ENCODE measurements at places on chromosomes 3 and 15. TPM values are rescaled to one million over a fixed set of nuclear protein-coding genes. Genes with fewer than 3 reads are reported as not detected.

ALS2CL gene
- 21.0 TPM for total RNA-seq

DNA sequence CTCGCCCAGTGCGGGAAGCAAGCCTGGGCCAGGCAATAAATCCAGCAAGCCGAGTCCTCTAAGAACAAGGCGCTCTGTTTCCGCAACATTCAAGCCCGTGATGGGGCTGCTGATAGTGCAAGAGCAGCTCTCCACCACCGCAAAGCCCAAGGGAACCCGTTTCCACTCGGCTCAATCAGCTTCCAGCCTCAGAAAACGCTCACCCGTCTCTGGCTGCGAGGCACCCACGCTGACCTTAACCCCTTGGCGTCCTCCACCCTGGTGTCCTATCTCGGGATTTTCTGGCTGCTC is 17.8 kb downstream of the SPATA12 start:
- DNase-seq: peak; percentile 76

DNA sequence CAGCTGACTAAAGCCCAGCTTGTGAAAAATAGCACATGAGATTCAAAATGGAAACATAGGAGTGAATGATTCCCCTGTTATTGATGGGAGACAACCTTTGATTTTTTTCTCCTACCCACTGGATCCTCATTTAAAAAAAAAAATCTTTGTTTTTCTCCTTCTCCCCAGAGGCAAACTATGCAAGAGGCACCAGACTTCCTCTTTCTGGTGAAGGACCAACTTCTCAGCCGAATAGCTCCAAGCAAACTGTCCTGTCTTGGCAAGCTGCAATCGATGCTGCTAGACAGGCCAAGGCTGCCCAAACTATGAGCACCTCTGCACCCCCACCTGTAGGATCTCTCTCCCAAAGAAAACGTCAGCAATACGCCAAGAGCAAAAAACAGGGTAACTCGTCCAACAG is 2.6 kb downstream of the CACNA1D start:
- no peak for DNase-seq

DNA sequence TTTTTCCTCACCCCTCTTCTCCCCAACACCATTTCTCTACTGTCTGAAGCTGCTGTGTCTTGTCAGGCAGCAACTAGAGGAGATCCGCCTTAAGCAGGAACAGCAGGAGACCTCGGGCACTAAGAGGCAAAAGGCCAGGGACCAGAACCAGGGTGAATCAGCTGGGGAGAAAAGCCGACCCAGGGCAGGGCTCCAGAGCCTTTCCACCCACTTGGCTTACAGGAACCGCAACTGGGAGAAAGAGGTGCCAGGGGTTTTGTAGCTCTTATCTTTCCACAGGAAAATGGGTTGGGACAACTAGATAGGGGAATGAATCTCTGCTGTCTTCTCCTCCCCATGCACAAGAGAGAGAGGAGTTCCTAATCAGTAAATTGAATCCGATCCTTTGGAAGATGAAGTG is 3.0 kb upstream of the NGRN start:
- no peak for DNase-seq

DNA sequence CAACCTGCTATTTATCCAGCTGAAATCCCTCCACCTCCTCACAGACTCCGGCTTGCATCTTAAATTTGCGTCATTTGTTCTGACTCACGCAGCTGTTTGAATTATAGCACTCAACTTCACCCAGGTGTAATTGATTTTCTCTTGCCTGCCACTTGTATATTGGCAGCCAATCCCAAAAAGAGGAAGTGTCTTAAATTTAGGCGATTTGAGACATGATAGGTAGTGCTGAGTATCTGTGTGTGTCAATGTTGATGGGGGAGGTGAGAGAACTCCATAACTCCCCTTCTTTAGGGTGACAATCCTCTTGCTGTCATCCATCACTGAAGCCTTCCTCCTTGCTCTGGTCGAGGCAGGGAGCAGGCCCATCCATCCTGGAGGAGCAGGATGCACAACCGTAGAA is 77.2 kb upstream of the TPRG1 start:
- no peak for DNase-seq

GRCh38 chr3:180332608-180333007 is 269.4 kb upstream of the TTC14 start:
- no peak for DNase-seq

DNA sequence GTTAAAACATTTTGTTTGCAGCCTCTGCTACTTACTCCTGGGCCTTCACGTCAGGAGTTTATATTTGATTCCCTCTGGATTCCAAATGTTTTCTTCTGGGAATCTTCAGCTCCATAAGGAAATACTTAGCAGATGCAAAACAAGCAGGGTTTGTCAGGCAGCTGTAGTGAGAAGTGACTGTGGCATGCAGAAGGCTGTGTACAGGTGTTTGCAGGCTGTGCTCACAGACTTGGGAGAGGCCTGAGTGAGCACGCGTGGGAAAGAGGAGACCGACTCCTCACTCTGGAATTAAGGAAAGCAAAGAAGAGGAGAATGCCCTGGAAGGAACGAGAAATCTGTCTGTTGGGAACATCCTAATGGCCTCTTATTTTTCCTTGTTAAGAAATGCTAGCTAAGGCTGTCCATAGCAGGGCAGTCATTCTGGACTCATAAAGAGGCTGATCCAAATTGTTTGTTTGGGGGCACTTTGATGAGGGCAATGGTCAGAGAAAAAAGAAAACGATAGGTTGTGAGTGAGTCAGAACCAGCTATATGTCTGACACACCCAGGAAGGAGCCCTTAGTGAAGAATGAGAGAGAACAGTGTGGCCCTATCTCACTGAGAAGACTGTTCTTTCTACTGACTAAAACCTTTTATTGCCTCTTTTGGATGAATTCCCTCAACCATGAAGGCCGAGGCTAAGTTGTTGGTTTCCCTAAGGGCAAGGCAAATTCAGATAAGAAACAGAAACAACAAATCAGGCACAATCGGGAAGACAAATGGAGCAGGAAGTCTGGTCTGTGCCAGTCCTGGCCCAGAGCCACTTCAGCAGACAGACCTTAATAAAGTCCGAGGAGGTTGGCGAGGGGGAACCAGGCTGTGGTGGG is 82.6 kb downstream of the TGFBR2 start:
- no peak for DNase-seq
